Caki2 (cell line): ENCODE measurements at places on chromosomes 16 and 17.

DNA sequence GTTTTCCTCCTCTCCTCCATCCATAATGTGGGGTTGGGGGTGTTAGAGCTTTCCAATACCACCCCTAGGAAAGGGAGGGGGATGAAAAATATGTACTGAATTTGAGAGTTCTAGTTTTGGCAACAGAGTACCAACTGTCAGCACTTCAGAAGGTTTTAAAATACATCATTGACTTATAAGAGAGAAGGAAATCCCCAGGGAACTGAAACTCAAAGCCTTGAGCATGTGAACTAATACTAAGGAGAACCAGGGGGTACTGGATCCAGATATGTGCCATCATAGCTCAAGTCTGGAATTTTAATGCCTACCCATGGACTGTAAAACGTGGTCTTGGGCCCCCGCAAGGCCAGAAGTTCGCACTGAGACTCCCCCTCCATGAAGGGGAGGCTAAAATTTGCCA, 15.8 kb downstream of the CACNG5 start:
- no peak for DNase-seq

DNA sequence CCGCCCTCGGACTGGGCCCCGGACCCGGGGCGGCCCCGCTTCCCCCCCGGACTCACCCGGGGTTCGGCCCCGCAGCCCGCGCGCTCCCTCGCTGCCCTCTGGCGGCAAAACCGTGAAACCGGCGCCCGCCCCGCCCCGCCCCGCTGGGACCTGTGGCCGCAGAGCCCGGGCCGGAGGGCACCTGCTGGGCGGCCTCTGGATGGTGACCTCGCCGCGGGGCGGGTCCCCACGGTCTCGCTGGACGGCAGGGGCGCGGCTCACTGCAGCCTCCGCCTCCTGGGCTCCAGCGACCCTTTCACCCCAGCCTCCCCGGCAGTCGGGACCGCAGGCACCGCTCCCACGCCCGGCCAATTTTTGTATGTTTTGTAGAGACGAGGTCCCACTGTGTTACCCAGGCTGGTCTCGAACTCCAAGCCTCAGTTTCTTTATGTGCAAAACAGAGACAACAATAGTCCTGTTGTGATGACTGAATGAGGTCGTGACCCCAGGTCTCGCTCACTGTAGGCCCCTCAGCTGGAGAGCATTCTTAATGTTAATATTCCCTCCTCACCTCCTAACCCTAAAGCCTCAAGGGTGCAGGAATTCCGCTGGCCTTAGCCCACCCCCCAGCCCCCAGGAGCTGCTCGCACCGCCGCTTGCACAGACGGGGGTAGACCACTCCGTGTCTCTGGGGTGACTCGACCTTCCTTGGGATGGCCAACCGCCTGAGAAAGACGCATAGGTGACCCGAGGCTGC, 33.7 kb upstream of the RPH3AL start:
- peak; percentile 50 for DNase-seq

DNA sequence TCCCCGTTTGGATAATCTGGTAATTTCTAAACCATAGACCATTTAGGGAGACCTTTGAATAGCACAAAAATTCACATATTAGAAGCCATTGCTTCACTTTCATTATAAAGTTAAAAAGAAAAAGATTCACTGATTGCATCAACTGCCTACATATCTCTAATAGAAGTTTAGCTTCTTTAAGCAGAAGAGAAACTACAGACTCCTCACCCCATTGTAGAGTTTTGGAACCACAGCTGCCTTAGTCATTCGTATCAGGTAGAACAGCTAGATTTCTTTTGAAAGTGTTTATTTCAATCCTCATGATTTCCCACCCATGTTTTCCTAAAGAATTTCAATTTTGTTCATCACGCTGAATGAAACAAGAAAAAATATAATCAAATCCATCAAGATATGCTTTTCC, 144.8 kb downstream of the CDH8 start:
- DNase-seq: no peak

- no peak for DNase-seq
These were observed 34.4 kb upstream of the XYLT2 start for GRCh38 chr17:50311483-50311882.

GRCh38 chr17:66381701-66382362, 79.4 kb downstream of the PRKCA start:
- DNase-seq: no peak

- no peak for DNase-seq
These were observed 144.3 kb downstream of the VPS53 start for GRCh38 chr17:570388-570787.

GRCh38 chr16:66265556-66266141, 100.8 kb upstream of the CDH5 start:
- DNase-seq: no peak

DNA sequence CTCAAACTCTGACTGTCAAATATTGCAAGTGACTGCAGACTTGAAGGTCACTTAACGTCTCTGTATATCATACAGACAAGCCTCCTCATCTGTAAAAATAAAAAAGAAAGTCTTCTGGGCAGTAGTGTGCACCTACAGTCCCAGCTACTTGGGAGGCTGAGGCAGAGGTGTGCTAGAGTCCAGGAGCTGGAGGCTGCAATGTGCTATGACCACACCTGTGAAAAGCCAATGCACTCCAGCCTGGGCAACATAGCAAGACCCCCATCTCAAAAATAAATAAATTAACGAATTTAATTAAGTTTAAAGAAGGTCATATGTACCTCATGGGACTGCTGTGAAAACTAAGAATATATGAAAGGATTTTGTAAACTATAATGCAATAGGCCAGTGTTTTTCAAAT, 35.0 kb upstream of the C17orf78 start:
- no peak for DNase-seq

DNA sequence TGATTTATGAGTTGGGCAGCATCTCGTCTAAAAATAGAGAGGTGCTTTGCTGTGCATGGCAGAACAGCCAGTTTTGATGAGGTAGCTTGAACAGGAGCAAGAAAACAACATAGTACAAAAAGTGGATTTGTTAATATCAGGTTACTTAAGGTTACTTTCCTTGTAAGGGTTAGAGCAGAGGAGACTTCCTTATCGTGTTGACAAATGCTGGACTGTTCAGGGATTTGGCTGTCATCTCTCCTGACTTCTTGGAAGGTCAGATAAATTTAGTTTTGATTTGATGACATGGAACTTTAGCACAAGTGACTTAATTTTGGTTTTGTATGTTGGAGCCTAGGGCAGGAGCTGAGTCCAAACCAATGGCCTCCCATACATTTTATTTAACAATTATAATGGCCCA, 163.9 kb upstream of the ELAC2 start:
- no peak for DNase-seq

DNA sequence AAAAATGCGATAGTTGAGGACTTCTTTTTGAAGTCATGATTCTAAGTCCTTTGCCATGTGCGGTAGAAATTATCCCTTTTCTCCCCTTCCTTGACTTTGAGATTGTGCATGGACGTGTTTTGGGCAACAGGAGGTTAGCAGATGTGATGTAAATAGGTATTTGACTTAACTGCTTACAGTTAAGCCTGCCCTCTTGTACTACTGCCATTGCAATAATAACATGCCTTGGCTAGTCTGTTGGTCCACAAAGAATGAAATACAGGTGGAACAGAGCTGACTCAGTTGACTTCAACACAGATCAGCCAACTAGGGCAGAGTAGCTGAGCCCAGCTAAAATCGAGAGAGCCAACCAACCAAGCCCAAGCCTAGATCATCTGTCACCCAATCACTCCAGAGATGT, 125.5 kb downstream of the BRIP1 start:
- no peak for DNase-seq

DNA sequence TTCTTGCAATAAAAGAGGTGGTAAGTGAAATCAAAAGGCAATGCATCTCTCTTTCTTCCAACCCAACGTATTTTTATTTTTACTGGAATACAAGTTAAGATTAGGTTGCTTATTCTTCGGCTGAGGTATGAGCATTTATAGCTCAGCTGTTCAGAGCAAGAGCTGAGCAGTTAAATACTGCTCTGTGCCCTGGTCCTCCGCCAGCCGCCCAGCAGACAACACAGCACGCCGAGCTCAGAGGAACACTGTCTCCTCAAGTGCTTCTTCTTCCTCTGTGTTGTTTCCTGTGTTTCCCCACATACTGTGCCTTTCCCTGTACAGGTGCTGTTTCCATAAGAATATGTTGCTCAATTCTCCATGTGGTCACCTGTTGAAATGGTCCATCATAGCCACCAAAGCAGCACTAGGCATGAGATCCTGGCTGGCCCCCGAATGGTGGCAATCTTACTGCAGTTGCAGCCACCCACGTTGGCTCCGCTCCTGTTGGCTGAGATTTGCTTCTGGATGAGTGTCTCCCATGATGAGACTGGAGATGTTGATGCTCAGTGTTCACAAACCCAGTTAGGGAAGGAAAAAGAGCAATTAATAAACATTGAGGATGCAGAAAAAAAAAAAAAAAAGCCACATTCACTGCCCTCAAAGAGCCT, 515.3 kb downstream of the GRIN2A start:
- DNase-seq: no peak

DNA sequence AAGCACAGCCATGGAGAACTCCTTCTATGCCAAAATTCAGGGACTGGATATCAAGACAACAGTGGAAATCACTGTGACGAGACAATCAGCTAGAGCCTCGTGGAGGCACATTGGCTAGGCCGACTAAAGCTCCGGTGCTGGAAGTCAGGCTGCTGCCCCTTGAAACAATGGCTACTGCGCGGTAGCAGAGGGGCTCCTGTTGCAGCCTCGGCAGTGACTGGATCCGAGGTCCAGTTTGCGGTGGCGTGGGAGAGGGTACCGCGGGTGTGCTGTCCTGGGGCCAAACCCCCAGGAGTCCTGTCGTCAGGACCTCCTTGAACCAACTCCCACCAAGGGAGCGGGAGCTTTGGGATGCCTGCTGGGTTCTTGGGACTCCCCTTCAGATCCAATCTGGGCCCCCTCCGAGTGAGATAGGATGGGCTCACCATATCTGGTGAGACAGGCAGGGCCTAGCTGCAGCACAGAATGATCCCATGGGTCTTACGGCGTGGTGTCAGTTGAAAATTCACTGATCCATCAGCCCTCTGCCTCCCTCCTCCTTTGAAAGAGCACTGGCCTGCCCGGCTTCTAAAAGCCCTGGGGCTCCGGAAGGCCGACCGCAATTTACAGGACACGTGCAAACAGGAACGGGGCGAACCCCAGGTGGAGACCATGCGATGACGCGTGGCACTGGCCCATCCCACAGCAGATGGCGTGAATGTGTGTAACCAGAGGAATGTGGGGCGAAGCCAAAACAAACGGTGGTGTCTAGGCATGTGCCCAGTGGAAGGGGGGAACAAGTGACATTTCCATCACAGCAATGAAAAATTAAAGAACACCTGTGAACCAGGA, 15.8 kb upstream of the KCNJ18 start:
- DNase-seq: no peak

- DNase-seq: no peak
These were observed 8.3 kb downstream of the PIPOX start for GRCh38 chr17:29051194-29051593.

GRCh38 chr16:89913408-89914387, 5.0 kb upstream of the MC1R start:
- no peak for DNase-seq

- DNase-seq: no peak
These were observed 287.1 kb upstream of the DYNLRB2 start for GRCh38 chr16:80253741-80254140.

DNA sequence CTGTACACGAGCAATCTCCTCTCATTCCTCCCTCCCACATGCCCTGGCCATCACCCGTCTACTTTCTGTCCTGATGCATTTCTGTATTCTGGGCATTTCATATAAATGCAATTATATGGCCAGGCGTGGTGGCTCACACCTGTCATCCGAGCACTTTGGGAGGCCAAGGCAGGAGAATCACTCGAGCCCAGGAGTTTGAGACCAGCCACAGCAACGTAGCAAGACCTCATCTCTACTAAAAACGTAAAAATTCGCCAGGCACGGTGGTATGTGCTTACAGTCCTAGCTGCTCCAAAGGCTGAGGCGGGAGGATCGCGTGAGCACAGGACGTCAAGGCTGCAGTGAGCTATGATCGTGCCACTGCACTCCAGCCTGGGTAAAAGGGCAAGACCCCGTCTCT, 4.8 kb downstream of the MEAK7 start:
- DNase-seq: no peak

DNA sequence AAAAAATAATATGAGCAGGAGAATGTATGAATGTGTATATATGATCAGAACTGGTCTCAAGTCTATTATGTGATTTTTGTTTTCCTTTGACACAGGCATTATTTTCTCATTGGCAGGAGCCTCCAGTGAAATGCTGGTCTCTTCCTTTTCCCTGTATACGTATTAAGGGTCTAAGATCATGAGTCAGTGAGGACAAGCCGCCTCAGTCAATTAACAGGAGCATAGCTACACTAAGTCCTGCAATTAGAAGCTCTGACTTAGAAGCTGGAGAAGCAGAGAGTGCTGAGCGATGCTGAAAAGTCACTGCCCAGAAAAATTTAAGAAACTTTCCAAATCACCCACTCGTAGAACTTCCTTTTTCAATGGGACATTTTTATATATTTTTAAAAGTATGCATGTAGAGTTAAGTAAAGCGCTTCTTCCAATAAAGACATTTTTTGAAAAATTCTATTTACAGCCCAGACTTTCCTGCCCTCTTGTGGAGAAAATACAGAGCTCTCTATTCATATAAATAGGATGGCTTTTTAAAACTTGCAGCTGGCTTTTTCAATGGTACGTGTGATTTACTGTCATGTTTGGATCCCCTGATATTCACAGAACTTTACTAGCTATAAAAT, 70.2 kb upstream of the PSMD7 start:
- no peak for DNase-seq

GRCh38 chr17:30600060-30600829, 123.0 kb downstream of the GOSR1 start:
- DNase-seq: peak; percentile 93

GRCh38 chr16:71623597-71623996, 2.4 kb upstream of the MARVELD3 start:
- no peak for DNase-seq

GRCh38 chr16:4900036-4900435, 36.9 kb downstream of the PPL start:
- DNase-seq: no peak

- DNase-seq: no peak
These were observed 39.8 kb downstream of the HSBP1 start for GRCh38 chr16:83847371-83848225.

GRCh38 chr17:73031472-73031871, 61.0 kb downstream of the SLC39A11 start:
- DNase-seq: no peak

GRCh38 chr16:25033852-25034251, 18.7 kb upstream of the ARHGAP17 start:
- peak; percentile 74 for DNase-seq

- no peak for DNase-seq
These were observed 195.5 kb downstream of the FTO start for GRCh38 chr16:53899431-53899830.

DNA sequence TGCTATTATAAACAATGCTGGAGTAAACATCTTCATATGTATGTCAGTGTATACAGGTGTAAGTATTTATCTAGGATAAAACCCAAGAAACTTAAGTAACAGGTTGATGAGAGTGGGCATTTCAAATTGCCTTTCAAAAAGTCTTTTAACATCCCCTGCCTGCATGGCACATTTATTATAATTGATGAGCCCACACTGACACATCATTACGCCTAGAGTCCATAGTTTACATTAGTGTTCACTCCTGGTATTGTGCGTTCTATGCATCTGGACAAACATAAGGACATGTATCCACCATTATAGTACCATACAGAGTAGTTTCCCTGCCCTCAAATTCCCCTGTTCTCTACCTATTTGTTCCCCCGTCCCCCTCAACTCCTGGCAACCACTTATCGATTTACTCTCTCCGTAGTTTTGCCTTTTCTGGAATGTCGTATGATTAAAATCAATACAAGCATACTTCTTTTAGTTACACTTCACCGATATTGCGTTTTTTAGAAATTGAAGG, 53.7 kb downstream of the NACA2 start:
- DNase-seq: no peak
